ENCODE measurements at places on chromosomes 1 and 21. TPM values are rescaled to one million over a fixed set of nuclear protein-coding genes. Genes with fewer than 3 reads are reported as not detected.

GRCh38 chr1:2493691-2494322 lies 17.7 kb downstream of the PLCH2 start:
- peaks cover 21% of the 10 kb centered on the region for H3K4me1 ChIP-seq
- H3K4me3 ChIP-seq = no peak overlapping the region
- peaks cover 23% of the 10 kb centered on the region for H3K27me3 ChIP-seq
- H3K36me3 ChIP-seq = no peaks in the 10 kb centered on the region
- DNase-seq = no peak

DNA sequence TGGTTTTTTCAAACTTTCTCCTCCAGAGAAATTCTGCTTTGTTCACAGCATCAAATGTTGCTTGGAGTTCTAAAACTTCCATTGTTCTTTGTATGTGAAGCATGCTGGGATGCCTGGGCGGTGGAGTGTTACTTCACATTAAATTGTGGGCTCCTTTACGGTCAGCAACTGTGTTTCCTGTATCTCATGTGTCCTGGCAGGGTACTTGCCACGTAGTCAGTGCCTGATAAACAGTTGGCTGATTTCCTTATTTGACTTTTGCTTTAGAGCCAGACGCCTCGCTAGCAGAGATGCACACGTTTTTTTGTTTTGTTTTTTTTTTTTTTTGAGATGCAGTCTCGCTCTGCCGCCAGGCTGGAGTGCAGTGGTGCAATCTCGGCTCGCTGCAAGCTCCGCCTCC lies 96.7 kb downstream of the UCK2 start:
- no peaks in the 10 kb centered on the region for H3K4me1 ChIP-seq
- H3K4me3 ChIP-seq = no peak overlapping the region
- H3K36me3 ChIP-seq = no peaks in the 10 kb centered on the region
- no peak for DNase-seq
- no peak overlapping the region for H3K27ac ChIP-seq

DNA sequence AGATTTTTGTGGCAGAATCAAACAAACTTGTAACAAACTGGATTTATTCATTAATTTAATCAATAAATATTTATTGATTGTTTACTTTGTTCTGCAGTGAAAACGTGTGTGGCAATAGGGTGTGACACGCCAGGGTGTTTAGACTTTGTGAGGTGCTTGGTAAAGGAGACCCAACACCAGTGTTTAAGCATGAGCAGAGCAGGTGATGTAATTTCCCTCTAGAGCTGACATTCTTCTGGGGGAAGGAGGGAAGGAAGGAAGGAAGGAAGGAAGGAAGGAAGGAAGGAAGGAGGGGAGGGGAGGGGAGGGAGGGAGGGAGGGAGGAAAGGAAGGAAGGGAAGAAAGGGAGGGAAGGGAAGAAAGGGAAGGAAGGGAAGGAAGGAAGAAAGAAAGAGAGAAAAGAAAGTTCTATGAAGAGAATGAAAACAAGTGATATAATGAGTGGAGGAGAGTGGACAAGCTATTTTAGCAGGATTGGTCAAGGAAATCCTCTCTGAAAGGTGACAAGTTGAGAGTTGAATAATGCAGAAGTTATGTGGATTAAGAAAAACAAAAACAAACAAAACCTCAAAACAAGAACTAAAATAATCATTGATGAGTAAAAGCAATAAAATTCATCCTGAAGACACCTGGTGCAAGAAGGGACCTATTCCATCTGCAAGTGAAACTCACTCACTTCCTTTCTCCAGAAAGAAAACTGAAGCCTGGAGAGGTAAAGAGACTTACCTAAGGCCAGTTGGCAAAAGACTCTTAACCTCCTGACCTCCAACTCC lies 60.8 kb downstream of the TSEN15 start:
- H3K27me3 ChIP-seq = no peaks in the 10 kb centered on the region
- peaks cover 9% of the 10 kb centered on the region for H3K4me1 ChIP-seq
- H3K27ac ChIP-seq = no peak overlapping the region
- no peak overlapping the region for H3K4me3 ChIP-seq

GRCh38 chr1:111290104-111290503 lies 547 bp upstream of the CHIA start:
- H3K27ac ChIP-seq = no peak overlapping the region
- no peaks in the 10 kb centered on the region for H3K36me3 ChIP-seq
- H3K4me1 ChIP-seq = no peaks in the 10 kb centered on the region
- H3K27me3 ChIP-seq = no peaks in the 10 kb centered on the region
- H3K4me3 ChIP-seq = no peak overlapping the region
- DNase-seq = no peak

- H3K27me3 ChIP-seq = no peaks in the 10 kb centered on the region
- DNase-seq = no peak
- no peak overlapping the region for H3K27ac ChIP-seq
- no peaks in the 10 kb centered on the region for H3K36me3 ChIP-seq
Observed at GRCh38 chr1:172431721-172432192, 11.3 kb downstream of the C1orf105 start.

DNA sequence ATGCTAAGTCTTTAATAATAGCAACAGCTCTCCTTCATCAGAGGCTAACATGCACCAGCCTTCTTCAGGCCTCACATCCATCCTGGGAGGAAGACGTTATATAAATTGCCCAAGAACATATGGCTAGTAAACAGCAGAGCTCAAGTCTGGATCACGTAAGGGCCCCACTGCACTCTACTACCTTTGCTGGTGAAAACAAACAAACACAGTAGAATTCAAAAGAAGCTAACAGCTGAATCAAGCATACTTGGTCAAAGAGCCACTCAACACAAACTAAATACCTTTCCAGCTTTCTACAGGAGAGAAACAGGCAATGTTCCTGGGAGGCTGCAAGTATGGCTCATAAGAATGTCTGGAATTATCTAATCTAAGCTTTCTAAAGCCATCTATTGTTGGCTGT lies 66.0 kb downstream of the WLS start:
- no peak overlapping the region for H3K4me3 ChIP-seq
- H3K36me3 ChIP-seq = peaks cover 15% of the 10 kb centered on the region
- H3K27ac ChIP-seq = no peak overlapping the region
- H3K4me1 ChIP-seq = peaks cover 5% of the 10 kb centered on the region

- no peaks in the 10 kb centered on the region for H3K36me3 ChIP-seq
- no peaks in the 10 kb centered on the region for H3K4me1 ChIP-seq
- no peaks in the 10 kb centered on the region for H3K27me3 ChIP-seq
- H3K27ac ChIP-seq = no peak overlapping the region
Observed at GRCh38 chr1:111563619-111564018, 56.0 kb upstream of the RAP1A start.

TNNI3K gene
- 2.2 TPM for total RNA-seq

GRCh38 chr1:156295391-156295947 lies at the start of gene GLMP:
Gene GLMP, minus strand, starts transcription at chr1:156295679. Its CDS starts 34 bp downstream, at chr1:156295645.
- peaks cover 2% of the 10 kb centered on the region for H3K36me3 ChIP-seq
- H3K4me3 ChIP-seq = peak within 1 kb of the TSS; percentile 62
- DNase-seq = peak; percentile 89

PADI1 gene
- 0.13 TPM for total RNA-seq

- DNase-seq = no peak
- H3K4me3 ChIP-seq = no peak overlapping the region
- H3K4me1 ChIP-seq = peaks cover 87% of the 10 kb centered on the region
- no peaks in the 10 kb centered on the region for H3K36me3 ChIP-seq
- H3K27me3 ChIP-seq = no peaks in the 10 kb centered on the region
- no peak overlapping the region for H3K27ac ChIP-seq
Observed at GRCh38 chr1:154845174-154845573, 24.9 kb downstream of the KCNN3 start.

GRCh38 chr1:17338706-17339493 lies 30.9 kb downstream of the PADI4 start:
- H3K27me3 ChIP-seq = peaks cover 8% of the 10 kb centered on the region
- no peak for DNase-seq
- H3K27ac ChIP-seq = no peak overlapping the region
- H3K4me3 ChIP-seq = no peak overlapping the region

- DNase-seq = peak; percentile 67
- peaks cover 58% of the 10 kb centered on the region for H3K4me1 ChIP-seq
- H3K36me3 ChIP-seq = no peaks in the 10 kb centered on the region
Observed at GRCh38 chr1:40783001-40783905, at the start of gene KCNQ4. Gene KCNQ4, plus strand, starts transcription at chr1:40783787. Its CDS starts 307 bp downstream, at chr1:40784094.

TRAF3IP3 gene
- 1.4 TPM for total RNA-seq

DNA sequence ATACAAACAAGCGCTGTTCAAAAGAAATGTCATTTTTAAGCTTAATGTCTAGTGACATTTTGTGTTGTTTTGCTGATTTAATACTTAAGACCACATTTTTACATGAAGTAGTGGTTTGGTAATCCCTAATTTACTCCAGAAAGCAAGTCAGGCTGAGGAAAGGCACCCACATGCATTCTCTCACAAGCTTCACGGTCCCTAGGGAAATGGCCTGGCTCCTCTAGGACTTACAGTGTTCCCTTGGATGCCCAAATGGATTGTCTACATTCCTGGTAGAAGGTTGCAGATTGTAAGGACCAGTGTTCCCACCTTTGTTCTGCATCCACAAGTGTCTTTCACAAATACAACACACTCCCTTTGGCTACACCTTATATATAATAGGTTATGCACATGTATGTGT lies 9.5 kb downstream of the GPSM2 start:
- H3K4me3 ChIP-seq = no peak overlapping the region
- no peaks in the 10 kb centered on the region for H3K4me1 ChIP-seq
- no peak for DNase-seq
- no peak overlapping the region for H3K27ac ChIP-seq
- H3K27me3 ChIP-seq = no peaks in the 10 kb centered on the region

DNA sequence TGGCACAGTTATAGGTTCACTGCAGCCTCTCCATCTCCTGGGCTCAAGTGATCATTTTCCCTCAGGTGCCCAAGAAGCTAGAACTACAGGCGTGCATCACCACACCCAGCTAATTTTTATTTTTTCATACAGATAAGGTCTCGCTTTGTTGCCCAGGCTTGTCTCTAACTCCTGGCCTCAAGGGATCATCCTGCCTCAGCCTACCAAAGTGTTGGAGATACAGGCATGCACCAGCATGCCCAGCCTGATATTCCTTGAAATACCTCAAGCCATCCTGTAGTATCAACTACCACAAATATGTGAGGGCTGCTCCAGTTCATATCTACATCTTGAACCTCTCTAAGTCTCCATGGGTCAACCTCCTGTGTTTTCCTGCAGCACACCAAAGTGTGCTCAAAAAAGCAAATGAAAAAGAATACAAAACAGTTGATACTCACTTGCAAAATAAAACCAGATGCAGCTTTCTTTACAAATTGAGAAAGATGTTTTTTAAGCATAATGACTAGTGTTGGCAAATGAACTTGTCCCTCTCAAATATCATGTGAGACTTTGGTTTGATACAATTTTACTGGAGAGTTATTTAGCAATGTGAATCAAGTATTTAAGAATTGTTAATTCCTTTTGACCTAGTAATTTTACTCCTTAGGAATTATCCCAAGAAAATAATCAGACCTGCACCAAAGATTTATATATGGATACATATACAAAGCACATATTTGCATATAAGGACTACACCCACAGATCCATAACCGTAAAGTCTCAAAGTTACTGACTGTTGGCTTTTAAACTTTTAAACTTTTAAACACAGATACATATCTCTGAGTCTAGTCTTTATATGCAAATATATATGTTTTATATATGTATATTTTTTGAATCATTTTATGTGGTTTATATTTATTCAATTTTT lies 197.7 kb downstream of the NRIP1 start:
- no peak overlapping the region for H3K4me3 ChIP-seq
- no peaks in the 10 kb centered on the region for H3K27me3 ChIP-seq
- no peak overlapping the region for H3K27ac ChIP-seq
- H3K36me3 ChIP-seq = no peaks in the 10 kb centered on the region
- peak; percentile 38 for DNase-seq
